ENCODE measurements at places on chromosomes 11 and 22.

- no peak for DNase-seq
These were observed 221.3 kb downstream of the INSC start for GRCh38 chr11:15336021-15336420.

DNA sequence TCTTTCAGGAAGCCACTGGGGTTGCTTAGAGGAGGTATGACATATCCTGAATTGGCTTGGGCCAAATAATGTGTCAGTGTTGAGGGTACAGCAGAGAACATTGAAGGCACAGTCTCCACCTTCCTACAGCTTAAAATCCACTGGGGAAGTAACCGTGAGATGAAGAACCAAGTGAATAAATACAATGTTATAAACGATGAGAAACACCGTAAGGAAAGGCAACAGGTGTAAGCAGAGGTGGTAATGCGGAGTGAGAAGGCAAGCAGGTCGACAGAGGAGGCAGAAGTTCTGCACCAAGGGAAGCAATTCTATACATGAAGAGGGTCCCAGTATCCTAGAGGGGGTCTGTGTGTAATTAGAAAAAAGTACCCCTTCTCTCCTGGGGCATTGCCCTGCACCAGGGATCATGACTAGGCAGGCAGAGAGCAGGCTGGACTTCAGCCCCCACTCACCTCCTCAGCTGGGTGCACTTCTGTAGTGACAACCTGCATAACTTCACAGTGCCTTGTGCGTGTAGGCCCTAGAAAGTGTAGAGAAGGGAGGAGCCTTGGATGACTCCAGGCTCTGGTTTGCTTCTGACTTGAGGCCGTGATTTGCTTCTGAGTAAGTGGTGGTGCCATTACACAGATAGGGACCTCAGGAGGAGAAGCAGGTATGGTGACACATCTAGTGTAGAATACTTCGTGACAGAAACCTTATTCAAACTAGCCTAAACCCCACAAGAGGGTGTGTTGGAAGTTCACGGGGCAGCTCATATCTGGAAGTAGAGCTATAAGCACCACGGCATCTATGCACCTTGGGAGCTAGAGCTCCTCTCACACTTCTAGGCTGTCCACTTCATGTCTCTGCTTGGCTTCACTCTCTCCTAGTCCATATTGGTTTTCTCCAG, 4.9 kb downstream of the MYOD1 start:
- DNase-seq = no peak

- DNase-seq = no peak
These were observed 99.2 kb upstream of the FGF3 start for GRCh38 chr11:69918231-69918937.

GRCh38 chr11:129458278-129458677, 82.6 kb downstream of the BARX2 start:
- no peak for DNase-seq

DNA sequence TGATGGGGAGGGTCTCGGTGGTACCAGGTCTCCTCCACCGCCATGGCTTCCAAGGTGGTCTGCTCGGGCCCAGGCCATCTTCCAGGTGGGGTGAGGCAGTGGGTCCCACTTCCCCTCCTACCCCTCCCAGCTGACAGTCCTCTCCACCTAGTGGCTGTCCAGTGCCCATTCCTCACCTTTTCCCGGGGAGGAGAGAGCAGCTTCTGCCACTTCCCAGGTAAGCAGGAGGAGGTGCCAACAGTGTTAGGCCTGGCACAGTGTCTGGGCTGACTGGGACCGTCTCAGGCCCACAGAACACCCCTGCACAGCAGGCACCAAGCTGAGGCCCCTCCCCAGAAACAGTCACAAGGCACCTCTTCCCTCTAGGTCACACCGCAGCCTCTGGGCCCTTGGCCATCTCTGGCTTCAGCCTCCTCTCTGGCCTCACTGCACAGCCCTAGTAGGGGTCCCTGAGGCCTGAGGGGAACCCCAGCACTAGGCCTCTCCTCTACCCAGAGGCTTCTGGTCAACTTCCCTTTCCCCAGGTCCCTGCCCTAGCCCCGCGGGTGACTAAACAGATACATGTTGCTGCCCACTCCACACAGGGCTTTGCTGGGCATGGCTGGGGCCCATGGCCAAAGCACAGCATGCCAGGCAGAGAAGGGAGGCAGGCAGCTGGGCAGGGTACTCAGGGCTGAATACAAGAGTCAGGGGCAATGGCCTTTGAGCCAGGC, 2.3 kb upstream of the ANKRD13D start:
- no peak for DNase-seq

GRCh38 chr11:78704811-78705210, 130.1 kb upstream of the NARS2 start:
- DNase-seq = no peak

GRCh38 chr22:30609260-30610185, 2.5 kb downstream of the TCN2 start:
- DNase-seq = no peak

GRCh38 chr11:70799386-70799785, 401.1 kb downstream of the CTTN start:
- DNase-seq = no peak

DNA sequence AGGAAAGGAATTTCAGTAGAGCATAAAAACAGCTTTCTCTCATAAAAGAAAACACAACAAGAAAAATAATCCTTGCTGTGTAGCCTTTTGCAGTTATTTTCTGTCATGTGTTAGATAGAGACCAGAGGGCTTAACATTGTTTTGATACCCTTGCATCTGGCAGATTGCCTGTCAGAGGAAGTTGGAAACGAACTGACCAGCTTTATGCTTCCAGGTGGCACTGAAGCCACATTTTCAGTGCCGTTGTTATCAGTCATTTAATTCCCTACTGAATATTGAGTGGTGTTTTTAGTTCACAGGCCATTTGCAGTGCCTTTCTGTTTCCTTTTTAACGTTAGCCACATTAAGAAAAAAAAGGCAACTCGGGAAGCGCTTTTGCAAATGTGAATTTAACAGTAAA, 21.5 kb upstream of the RAG2 start:
- no peak for DNase-seq

DNA sequence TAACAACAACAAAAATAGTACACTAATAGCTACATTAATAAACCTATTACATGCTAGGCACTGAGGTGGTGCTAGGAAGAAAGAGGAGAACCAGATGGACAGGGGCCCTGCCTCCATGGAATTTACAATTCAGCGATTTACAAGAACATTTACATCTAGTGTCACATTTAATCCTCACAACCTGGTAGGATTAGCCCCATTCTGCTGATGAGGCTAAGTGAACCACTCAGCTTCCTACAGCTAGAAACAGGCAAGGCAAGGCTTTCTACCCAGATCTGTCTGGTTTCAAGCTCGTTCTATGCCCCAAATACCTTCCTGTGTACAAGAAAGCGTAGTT, 368.4 kb downstream of the BUD13 start:
- DNase-seq = no peak

GRCh38 chr11:76805206-76805913, 22.2 kb downstream of the TSKU start:
- DNase-seq = no peak

DNA sequence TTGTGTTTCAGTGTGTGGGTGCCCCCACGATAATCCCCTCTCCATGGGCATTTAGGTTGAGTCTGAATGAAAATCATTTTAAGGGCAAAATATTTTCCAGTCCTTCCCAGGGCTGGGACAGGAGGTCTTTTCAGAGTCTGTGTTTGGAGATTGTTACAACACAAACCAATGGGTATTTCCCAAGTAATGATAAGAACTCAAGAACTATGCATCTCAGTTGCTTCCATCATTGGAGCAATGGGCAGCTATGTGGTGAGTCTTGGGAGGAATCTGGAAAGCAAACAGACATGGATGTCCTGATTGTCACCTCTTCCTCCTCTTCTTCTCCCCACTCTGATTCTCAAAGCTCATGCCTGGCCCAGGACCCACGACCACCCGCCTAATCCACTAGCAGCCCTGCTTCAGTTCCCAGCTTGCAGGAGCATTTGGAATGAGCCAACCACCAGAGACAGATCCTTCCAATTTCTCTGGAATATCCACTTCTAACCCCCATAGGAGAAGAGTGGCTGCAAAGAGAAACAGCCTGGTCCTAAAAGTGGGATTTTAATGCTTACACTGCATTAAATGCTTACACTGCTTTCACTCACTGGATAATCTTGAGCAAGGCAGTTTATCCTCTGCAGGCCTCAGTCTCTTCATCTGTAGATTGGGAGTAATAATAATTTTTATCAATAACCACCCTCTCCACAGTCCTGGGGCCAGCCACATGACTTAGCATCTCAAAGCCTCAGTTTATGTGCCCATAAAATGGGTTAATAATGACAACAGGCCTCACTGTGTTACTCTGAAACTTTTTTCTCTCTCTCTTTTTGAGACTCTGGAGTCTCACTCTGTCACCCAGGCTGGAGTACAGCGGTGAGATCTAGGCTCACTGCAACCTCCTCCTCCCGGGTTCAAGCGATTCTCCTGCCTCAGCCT, 404.3 kb downstream of the MN1 start:
- DNase-seq = no peak

DNA sequence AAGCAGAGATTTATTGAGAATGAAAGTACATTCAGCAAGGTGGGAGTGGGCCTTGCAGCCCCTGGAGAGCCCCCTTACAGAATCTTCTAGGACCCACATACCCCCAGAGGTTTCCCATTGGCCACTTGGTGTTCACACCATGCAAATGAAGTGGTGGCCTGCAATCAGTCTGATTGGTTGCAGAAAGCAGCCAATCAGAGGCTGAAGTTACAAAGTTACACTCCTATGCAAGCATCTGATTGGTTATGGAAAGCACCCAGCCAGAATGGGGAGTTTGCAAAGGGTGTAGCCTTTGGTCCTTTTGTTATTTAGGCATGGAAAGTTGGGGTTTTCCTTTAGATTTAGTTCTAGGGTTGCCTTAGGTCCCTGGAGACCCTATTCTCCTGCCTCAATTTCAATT, 34.9 kb downstream of the UVRAG start:
- DNase-seq = no peak

- DNase-seq = no peak
These were observed 56.0 kb downstream of the USP35 start for GRCh38 chr11:78244546-78245255.

DNA sequence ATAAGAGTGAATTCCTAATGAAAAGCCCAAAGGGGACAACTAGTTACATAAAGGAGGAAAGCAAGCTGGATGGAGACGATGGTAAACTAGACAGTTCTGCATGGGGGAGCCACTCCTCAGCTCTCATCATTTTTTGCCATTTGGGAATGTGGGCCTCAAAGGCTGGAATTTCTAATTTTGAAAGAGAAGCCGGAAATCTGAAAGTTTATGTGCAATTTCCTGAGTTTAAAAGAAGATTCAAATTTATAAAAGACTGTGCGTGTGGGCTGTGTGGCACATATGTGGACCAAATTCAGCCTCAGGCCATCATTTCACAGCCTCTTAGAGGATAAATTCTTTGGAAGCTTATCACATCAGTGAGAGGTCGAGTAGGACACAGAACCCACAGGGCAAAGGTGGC, 18.3 kb upstream of the CRY2 start:
- DNase-seq = no peak

DNA sequence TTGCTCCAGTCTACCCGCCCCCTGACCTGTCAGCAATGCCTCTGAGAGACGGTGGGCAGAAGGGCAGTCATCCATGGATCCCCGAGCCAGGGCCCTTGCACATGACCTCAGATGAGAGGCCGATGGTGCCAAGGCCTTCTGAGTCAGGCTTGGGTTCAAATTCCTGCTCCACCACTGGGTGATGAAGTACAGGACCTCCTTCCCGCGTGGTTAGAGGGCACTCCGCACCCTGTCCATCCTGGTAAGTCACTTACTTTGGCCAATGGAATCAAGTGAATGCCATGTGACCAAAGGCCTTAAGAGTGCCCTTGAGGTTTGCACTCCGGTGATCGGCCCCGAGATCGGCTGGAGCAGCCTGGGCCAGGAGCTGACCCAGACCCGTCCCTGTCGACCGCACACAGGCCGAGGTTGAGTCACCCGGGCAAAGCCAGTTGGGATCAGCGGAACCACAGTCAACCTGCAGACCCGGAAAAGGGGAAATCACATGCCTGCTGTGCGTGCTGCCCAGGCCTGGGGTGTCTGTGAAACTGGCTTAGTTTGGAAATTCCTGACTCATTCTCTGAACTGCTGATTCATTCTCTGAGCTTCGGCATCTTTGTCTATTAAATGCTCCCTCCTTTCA, 48.9 kb downstream of the RTL6 start:
- no peak for DNase-seq

- no peak for DNase-seq
These were observed 12.5 kb downstream of the OTOG start for GRCh38 chr11:17559341-17560087.

DNA sequence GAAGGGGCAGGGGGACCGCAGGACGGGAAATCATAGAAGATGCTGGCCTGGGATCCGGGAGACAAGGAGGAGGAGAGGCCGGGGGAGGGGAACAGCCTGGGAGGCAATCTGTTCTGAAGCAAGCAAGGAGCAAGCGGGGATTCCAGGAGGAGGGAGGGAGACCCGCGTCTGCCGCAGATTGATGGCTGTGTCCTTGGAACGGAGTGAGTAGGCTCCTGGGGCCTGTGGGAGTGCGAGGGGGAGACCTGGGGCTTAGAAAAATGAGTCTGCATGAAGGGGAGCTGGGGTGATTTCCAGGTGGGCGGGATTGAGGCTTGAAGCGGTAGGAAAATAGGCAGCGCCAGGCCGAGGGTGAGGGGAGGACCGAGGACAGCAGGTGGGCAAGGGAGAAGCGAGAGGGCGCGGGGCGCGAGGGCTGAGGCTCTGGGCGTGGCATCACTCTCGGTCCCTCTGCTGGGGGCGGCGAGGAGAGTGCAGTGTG, 1.6 kb upstream of the LRRC55 start:
- no peak for DNase-seq

GRCh38 chr22:49925525-49926128, 7.2 kb downstream of the CRELD2 start:
- DNase-seq = no peak

GRCh38 chr22:50004918-50005317, 7.6 kb downstream of the IL17REL start:
- no peak for DNase-seq

GRCh38 chr11:27213232-27213660, 149.8 kb downstream of the CCDC34 start:
- DNase-seq = no peak

DNA sequence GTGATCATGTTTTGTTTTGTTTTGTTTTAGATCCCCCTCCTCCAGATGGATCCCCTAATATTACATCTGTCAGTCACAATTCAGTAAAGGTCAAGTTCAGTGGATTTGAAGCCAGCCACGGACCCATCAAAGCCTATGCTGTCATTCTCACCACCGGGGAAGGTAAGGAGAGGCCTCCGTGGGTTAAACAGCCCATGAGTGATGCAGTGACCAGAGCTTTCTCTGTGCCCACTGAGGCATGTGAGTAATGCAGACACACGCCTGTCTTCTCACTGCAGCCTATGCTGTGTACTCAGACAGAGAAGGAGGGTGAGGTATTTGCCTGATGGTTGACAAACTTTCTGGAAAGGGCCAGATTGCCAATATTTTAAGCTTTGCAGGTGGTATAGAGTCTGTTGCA, 73.7 kb upstream of the OR4B1 start:
- no peak for DNase-seq

All from NCI-H748 treated with DMSO at 0.1 percent for 48 hours (cell line).